Prostate gland (tissue), 2 donors: ENCODE measurements at places on chromosomes 4 and X. TPM values are rescaled to one million over a fixed set of nuclear protein-coding genes. Genes with fewer than 3 reads are reported as not detected.

DNA sequence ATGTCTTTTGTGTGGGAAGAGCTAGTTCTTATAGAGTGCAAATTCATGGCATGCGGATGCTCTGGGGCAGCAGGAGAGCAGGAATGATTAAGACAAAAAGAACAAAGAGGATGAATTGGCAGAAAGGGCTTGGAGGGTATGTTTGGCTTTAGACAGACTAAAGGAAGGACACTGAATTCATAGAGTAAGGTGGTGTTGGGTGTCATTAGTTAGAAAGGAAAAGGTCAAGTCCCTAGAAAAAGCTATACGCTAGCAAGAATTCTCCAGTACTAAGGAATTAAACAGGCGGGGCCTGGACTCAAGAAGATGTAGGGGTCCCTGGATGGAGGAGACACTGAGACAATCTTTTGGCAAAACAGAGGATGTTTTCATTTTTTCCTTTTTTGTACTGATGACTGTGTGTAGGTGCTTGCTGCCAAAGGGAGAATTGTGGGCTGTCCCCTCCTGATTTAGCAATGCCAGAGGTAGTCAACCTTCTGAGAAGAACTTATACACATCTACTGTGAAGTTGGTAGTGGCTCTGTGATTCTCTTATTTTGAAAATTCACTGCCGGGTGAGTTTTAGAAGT lies 391.0 kb downstream of the SPRY1 start:
- H3K4me1 ChIP-seq: no peaks in the 10 kb centered on the region
- H3K27me3 ChIP-seq: no peaks in the 10 kb centered on the region
- H3K4me3 ChIP-seq: no peak overlapping the region
- no peak for DNase-seq

- no peaks in the 10 kb centered on the region for H3K4me1 ChIP-seq
- no peaks in the 10 kb centered on the region for H3K36me3 ChIP-seq
- no peak overlapping the region for H3K27ac ChIP-seq
- no peaks in the 10 kb centered on the region for H3K27me3 ChIP-seq
Observed at GRCh38 chrX:24956828-24957227, 58.9 kb downstream of the ARX start.

DNA sequence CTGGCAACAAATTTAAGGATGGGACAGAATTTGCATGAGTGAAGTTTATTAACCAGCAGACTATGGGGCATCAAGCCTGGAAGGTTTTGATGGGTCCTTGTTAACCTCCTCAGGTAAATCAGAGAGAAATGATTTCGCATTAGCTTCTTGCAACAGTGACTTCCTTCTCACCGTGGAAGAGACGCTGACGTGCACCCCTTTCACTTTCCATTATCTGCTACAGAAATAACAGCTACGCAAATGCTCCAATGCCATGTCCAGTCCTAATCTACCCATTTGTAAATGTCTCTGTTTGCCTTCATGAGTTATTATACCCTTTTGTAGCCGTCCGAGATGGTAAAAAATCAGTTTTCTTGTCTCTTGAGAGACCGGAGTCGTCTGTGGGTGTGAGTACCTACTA lies 100.3 kb downstream of the SLC34A2 start:
- DNase-seq: no peak
- no peaks in the 10 kb centered on the region for H3K36me3 ChIP-seq
- H3K4me1 ChIP-seq: no peaks in the 10 kb centered on the region
- no peaks in the 10 kb centered on the region for H3K27me3 ChIP-seq
- H3K4me3 ChIP-seq: no peak overlapping the region

DNA sequence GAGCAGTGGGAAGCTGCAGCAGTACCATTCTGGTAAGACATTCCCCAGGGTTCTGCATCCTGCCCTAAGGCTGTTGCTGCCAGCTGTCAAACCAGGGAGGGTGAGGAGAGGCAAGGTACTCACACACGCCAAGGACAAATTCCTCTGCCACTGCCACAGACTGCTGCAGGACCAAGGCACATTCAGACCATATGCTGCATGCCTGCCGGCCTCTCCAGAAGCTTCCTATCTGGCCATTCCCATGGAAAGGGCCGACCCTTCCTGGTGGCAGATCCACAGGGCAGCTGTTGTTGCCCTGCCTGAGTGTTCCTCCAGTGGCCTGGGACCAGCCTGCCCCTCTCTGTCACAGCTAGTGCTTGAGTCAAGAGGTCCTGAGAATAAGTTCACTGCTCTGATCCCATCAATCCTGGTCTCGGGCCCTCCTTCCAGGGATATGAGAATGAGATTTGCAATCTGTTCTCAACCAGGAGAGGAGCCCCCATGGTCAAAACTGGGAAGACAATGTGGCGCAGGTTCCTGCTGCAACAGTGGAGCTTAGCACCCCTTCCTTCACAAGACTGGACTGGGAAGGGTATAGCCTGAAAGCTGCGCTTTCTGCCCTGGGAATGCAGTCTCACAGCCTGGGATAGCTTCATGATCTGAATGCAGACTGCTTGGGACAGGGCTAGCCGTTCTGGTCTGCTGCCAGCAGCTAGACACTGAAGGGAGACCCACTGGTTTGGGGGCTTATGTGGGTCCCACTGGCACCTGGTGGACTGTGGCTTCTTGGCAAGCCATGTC lies 342.5 kb upstream of the NDST3 start:
- no peaks in the 10 kb centered on the region for H3K4me1 ChIP-seq
- no peak for DNase-seq
- H3K27ac ChIP-seq: no peak overlapping the region
- no peaks in the 10 kb centered on the region for H3K27me3 ChIP-seq
- H3K4me3 ChIP-seq: no peak overlapping the region
- no peaks in the 10 kb centered on the region for H3K36me3 ChIP-seq

EDA gene
- 8.1 TPM for total RNA-seq

- no peak overlapping the region for H3K4me3 ChIP-seq
- no peaks in the 10 kb centered on the region for H3K27me3 ChIP-seq
- DNase-seq: no peak
- no peaks in the 10 kb centered on the region for H3K4me1 ChIP-seq
- H3K27ac ChIP-seq: no peak overlapping the region
Observed at GRCh38 chr4:52054254-52054653, 3.1 kb downstream of the SPATA18 start.

PAGE2 gene
- not detected for total RNA-seq

GRCh38 chrX:24646006-24646405 lies 1.1 kb downstream of the PCYT1B start:
- H3K4me1 ChIP-seq: no peaks in the 10 kb centered on the region
- no peak overlapping the region for H3K4me3 ChIP-seq
- H3K27me3 ChIP-seq: no peaks in the 10 kb centered on the region
- no peak for DNase-seq

GRCh38 chrX:50100188-50100587 lies 100.6 kb downstream of the AKAP4 start:
- no peak overlapping the region for H3K27ac ChIP-seq
- no peaks in the 10 kb centered on the region for H3K36me3 ChIP-seq
- no peaks in the 10 kb centered on the region for H3K27me3 ChIP-seq

- no peak for DNase-seq
- H3K27me3 ChIP-seq: no peaks in the 10 kb centered on the region
- H3K4me1 ChIP-seq: no peaks in the 10 kb centered on the region
- no peak overlapping the region for H3K27ac ChIP-seq
- H3K36me3 ChIP-seq: no peaks in the 10 kb centered on the region
Observed at GRCh38 chrX:109187473-109188168, 294.3 kb downstream of the GUCY2F start.

GRCh38 chr4:72375073-72375736 lies 193.8 kb downstream of the ADAMTS3 start:
- no peaks in the 10 kb centered on the region for H3K36me3 ChIP-seq
- no peaks in the 10 kb centered on the region for H3K27me3 ChIP-seq
- DNase-seq: no peak
- H3K4me3 ChIP-seq: no peak overlapping the region

IBSP gene
- not detected for total RNA-seq

IL2 gene
- not detected for total RNA-seq

DNA sequence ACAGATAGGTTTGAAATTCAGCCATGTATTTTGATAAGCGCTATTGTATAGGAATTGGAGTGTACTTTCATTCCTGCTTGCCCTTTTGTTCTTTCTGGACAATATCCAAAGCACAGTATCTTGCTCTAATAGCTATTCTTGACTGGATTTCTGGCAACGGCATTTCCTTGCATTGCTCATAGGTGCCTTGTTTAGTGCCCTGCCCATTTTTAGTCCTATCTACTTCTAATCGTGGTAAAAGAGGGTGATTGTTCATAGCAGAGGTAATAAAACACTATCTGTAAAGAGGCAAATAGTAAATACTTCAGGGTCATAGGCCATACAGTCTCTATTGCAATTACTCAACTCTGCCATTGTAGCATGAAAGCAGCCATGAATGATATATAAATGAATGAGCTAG lies 155.9 kb downstream of the IL1RAPL2 start:
- no peak overlapping the region for H3K27ac ChIP-seq
- H3K27me3 ChIP-seq: no peaks in the 10 kb centered on the region
- no peaks in the 10 kb centered on the region for H3K4me1 ChIP-seq
- no peak for DNase-seq

DNA sequence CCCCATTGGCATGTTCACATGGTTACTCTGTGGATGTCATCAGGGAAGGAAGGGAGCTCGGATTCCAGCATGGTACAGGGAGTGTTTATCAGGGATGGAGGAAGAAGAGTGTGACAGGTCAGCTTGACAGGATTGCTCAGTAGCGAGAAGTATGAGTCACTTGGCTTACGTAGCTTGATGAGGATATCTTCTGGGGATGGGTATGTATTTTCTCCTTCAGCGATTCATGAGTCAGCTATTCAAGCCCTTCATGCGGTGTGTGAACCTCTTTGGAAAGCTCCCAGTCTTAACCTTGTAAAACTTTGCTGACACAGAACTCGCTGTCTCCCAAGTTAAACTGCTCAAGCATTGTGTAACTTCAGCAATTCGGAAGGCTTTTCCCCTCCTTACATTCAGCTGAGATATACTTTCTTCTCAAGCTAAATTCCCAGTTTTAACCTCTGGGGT lies 275.4 kb downstream of the ARHGAP10 start:
- H3K27me3 ChIP-seq: no peaks in the 10 kb centered on the region
- no peaks in the 10 kb centered on the region for H3K4me1 ChIP-seq
- H3K27ac ChIP-seq: peak overlapping the region; percentile 8
- DNase-seq: peak; percentile 60

- no peak overlapping the region for H3K27ac ChIP-seq
- DNase-seq: no peak
- H3K36me3 ChIP-seq: no peaks in the 10 kb centered on the region
- no peaks in the 10 kb centered on the region for H3K27me3 ChIP-seq
Observed at GRCh38 chrX:433771-434170, 47.1 kb upstream of the PPP2R3B start.

- H3K27me3 ChIP-seq: no peaks in the 10 kb centered on the region
- H3K36me3 ChIP-seq: no peaks in the 10 kb centered on the region
- H3K4me3 ChIP-seq: no peak overlapping the region
Observed at GRCh38 chr4:100302061-100303026, 112.1 kb upstream of the DDIT4L start.

DNA sequence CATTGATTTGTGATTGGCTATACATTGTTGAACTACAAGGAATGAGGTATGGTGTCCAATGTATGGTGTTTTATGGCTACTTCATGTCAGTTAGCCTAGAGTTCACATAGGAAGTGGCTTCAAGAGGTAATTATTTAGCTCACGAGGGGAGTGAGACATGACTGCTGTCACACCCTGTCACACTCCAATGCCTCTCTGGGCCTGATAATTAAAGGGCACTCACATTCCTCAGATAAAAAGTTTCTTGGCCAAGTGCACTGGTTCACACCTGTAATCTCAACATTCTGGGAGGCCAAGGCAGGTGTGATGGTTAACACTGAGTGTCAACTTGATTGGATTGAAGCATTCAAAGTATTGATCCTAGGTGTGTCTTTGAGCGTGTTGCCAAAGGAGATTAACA lies 65.0 kb upstream of the DDX60 start:
- no peaks in the 10 kb centered on the region for H3K36me3 ChIP-seq
- no peak for DNase-seq
- H3K4me3 ChIP-seq: no peak overlapping the region
- no peaks in the 10 kb centered on the region for H3K27me3 ChIP-seq
- no peaks in the 10 kb centered on the region for H3K4me1 ChIP-seq

GRCh38 chr4:14458463-14458862 lies 543.8 kb upstream of the CPEB2 start:
- no peaks in the 10 kb centered on the region for H3K4me1 ChIP-seq
- DNase-seq: no peak
- no peak overlapping the region for H3K4me3 ChIP-seq
- no peaks in the 10 kb centered on the region for H3K36me3 ChIP-seq
- no peak overlapping the region for H3K27ac ChIP-seq

DNA sequence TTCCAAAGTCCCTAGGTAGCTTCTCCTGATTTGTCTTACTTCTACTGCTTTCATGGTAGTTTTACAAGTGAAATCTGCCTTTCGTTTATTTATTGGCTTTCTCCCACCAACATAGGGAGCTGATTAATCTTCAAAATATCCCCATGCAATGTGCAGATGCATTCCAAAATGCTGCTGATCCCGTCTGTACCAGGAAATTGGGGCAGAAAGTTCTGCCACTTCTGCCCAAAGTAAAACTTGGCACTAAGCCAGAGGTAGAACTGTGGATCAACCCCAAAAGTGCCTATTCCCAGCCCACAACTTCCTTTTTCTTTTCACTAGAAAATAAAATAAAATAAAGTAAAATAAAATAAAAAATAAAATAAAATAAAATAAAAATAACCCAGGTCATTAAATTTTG lies 47.3 kb upstream of the PPARGC1A start:
- H3K4me1 ChIP-seq: no peaks in the 10 kb centered on the region
- H3K36me3 ChIP-seq: no peaks in the 10 kb centered on the region
- H3K27ac ChIP-seq: no peak overlapping the region
- H3K27me3 ChIP-seq: no peaks in the 10 kb centered on the region

ALB gene
- 0.41 TPM for total RNA-seq

GRCh38 chr4:23163647-23164436 lies 471.1 kb downstream of the GBA3 start:
- no peak overlapping the region for H3K4me3 ChIP-seq
- H3K27ac ChIP-seq: no peak overlapping the region
- no peaks in the 10 kb centered on the region for H3K36me3 ChIP-seq
- no peak for DNase-seq
- no peaks in the 10 kb centered on the region for H3K27me3 ChIP-seq

GRCh38 chr4:37568489-37568888 lies 117.7 kb downstream of the RELL1 start:
- H3K4me3 ChIP-seq: no peak overlapping the region
- no peak for DNase-seq
- no peaks in the 10 kb centered on the region for H3K4me1 ChIP-seq
- H3K27me3 ChIP-seq: no peaks in the 10 kb centered on the region
- no peak overlapping the region for H3K27ac ChIP-seq

GRCh38 chrX:103774070-103774642 lies 2.5 kb upstream of the PLP1 start:
- no peak overlapping the region for H3K4me3 ChIP-seq
- no peak overlapping the region for H3K27ac ChIP-seq
- H3K4me1 ChIP-seq: no peaks in the 10 kb centered on the region
- peak; percentile 12 for DNase-seq
